ENCODE measurements at places on chromosomes 3 and 15. TPM values are rescaled to one million over a fixed set of nuclear protein-coding genes. Genes with fewer than 3 reads are reported as not detected.
A peak's percentile ranks its signal among the peaks of the same experiment; 100 is the strongest.

MORC1 gene
- total RNA-seq: not detected

AP4E1 gene
- 13.2 TPM for total RNA-seq

CHDH gene
- 0.46 TPM for total RNA-seq

FBXO45 gene
- total RNA-seq: 9.9 TPM

ABHD14A gene
- 10.2 TPM for total RNA-seq

ADPRH gene
- total RNA-seq: 5.3 TPM

HHATL gene
- total RNA-seq: not detected

C3orf22 gene
- not detected for total RNA-seq

DNA sequence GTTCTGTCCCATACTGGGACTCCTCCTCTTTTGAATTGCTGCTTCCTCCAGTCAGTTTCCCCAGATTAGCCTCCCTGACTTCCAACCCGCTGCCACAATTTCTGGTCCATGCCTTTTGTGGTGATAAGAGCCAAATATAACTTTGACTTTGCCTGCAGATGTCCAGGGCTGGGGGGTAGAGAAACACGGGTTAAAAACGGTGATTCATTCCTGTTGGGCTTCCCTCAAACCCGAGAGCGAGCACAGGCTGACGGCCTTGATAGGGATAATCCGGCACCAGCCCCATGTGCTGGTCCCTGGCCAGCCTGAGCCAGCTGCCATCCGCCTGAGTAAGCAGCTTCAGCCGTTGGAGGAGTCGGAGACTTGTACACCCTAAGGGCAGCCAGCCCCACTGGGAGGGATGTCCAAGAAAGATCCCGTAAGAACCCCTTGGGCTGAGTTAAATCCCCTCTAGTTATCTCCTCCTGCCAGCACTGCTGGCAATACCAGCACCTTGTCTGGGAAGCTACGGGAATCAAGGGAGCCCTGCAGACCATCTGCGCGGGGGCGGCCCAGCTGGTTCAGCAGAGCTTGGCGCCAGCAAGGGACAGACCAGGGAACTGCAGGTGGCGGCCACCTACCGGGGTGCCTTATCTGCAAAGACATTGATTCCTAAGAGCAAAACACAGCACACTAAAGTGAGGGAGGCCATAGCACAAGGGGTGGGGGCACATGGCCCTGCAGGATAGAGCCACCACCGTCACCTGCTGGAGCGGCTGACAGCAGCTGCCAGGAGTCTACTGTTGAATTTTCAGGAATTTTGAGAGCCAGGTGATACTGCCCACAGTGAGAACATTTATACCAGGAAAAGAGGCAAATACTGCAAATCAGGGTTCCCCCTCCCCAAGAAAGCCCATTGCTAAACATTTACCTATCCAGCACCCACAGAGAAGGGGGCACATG lies 18.1 kb downstream of the CSPG4 start:
- H3K4me1 ChIP-seq: peaks cover 72% of the 10 kb centered on the region
- no peak for DNase-seq
- H3K27ac ChIP-seq: peak overlapping the region; percentile 97
- no peaks in the 10 kb centered on the region for H3K27me3 ChIP-seq
- peaks cover 12% of the 10 kb centered on the region for H3K36me3 ChIP-seq

DNA sequence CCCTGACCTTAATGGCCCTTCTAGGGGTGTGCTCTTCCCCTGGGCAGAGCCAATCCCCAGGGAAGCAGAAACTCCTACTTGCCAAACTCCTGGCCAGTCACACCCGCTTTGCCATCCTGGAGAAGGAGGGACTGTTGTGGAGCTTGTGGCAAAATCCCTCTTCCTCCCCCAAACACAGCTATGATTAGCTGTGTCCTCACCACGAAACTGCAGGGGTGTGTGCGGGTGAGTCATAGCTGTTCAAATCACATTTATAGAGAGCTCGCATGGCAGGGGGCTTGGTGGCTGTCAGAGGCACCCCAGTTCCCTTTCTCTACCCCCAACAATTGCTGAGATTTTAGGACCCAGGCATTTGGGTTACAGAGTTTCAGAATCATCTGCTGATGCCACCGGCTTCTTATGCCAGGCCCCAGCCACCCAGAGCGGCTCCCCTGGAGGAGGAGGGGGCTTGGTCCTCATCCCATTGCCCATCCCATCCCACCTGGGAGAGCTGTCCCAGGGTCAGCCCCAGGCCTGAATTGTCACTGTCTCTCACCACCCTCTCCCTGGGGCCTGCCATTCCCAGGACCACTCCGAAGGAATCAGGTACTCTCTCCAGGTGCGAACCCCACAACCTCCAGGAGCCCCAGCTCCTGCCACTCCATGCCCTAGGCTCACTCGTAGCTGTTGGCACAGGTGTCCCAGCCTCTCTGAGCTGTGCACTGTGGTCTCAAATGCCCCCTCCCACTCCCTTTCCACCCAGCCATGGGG lies 28.8 kb upstream of the MAGEF1 start:
- no peak for DNase-seq
- H3K4me1 ChIP-seq: peaks cover 26% of the 10 kb centered on the region
- H3K36me3 ChIP-seq: no peaks in the 10 kb centered on the region
- no peak overlapping the region for H3K27ac ChIP-seq

- H3K27me3 ChIP-seq: peaks cover 12% of the 10 kb centered on the region
- no peaks in the 10 kb centered on the region for H3K36me3 ChIP-seq
- H3K4me3 ChIP-seq: no peak overlapping the region
- no peak overlapping the region for H3K27ac ChIP-seq
Measured at GRCh38 chr3:138438896-138439295, 4.5 kb downstream of the ESYT3 start.

GRCh38 chr3:116000311-116000710 lies 377.0 kb downstream of the GAP43 start:
- no peaks in the 10 kb centered on the region for H3K27me3 ChIP-seq
- H3K36me3 ChIP-seq: no peaks in the 10 kb centered on the region
- no peak overlapping the region for H3K4me3 ChIP-seq
- peak overlapping the region; percentile 88 for H3K27ac ChIP-seq
- DNase-seq: no peak
- H3K4me1 ChIP-seq: peaks cover 49% of the 10 kb centered on the region

- DNase-seq: no peak
- H3K27ac ChIP-seq: no peak overlapping the region
- H3K27me3 ChIP-seq: no peaks in the 10 kb centered on the region
- no peak overlapping the region for H3K4me3 ChIP-seq
- H3K36me3 ChIP-seq: no peaks in the 10 kb centered on the region
- peaks cover 8% of the 10 kb centered on the region for H3K4me1 ChIP-seq
Measured at GRCh38 chr3:31268868-31269267, 263.9 kb upstream of the STT3B start.

- peak overlapping the region; percentile 72 for H3K27ac ChIP-seq
- no peaks in the 10 kb centered on the region for H3K36me3 ChIP-seq
- peaks cover 34% of the 10 kb centered on the region for H3K4me1 ChIP-seq
- no peak overlapping the region for H3K4me3 ChIP-seq
Measured at GRCh38 chr3:174495928-174496327, 363.2 kb upstream of the NAALADL2 start.

GRCh38 chr15:27278761-27279160 lies 307.8 kb downstream of the GABRG3 start:
- H3K36me3 ChIP-seq: no peaks in the 10 kb centered on the region
- H3K4me1 ChIP-seq: no peaks in the 10 kb centered on the region
- no peak for DNase-seq

GRCh38 chr3:99962703-99963102 lies 145.0 kb downstream of the CMSS1 start:
- no peaks in the 10 kb centered on the region for H3K27me3 ChIP-seq
- peak overlapping the region; percentile 65 for H3K27ac ChIP-seq
- DNase-seq: no peak
- H3K36me3 ChIP-seq: no peaks in the 10 kb centered on the region
- H3K4me3 ChIP-seq: no peak overlapping the region

DNA sequence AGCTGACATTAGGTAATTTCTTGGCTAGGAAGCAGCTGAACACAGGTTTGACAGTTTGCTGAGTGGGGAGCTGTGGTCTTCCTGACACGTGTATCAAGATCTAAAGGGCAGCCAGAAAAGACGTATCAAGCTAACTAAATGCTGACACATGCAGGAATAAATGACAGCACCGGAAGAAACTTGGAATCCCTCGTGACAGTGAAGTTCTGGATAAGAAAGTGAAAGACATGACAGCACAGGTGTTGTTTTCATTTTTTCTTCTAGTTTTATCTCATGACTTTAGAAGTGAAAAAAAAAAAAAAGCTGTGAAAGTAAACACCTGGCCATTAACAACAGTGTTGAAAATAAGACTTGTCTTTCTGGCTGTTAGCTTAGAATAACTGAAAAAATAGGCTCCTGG lies 48.7 kb downstream of the FGF7 start:
- H3K36me3 ChIP-seq: peaks cover 3% of the 10 kb centered on the region
- peaks cover 2% of the 10 kb centered on the region for H3K4me1 ChIP-seq
- H3K27ac ChIP-seq: no peak overlapping the region
- H3K27me3 ChIP-seq: peaks cover 14% of the 10 kb centered on the region
- DNase-seq: no peak

DNA sequence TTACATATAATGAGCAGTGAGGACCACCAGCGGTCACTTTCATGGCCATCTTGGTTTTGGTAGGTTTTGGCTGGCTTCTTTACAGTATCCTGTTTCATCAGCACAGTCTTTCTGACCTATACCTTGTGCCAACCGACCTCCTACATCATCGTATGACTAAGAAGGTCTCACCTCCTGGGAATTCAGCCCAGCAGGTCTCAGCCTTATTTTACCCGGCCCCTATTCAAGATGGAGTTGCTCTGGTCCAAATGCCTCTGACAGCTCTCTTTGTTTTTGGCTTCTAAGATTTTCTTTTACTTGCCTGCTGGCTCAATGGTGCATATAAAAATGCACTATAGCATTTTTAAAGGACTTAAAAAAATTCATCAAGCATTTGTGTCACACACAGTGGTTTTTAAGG lies 3.2 kb upstream of the MME start:
- no peak overlapping the region for H3K4me3 ChIP-seq
- H3K27me3 ChIP-seq: peaks cover 28% of the 10 kb centered on the region
- H3K4me1 ChIP-seq: peaks cover 22% of the 10 kb centered on the region
- DNase-seq: no peak
- H3K36me3 ChIP-seq: no peaks in the 10 kb centered on the region

GRCh38 chr3:168512802-168513201 lies 417.1 kb upstream of the GOLIM4 start:
- no peak overlapping the region for H3K4me3 ChIP-seq
- H3K4me1 ChIP-seq: peaks cover 6% of the 10 kb centered on the region
- H3K27me3 ChIP-seq: no peaks in the 10 kb centered on the region

DNA sequence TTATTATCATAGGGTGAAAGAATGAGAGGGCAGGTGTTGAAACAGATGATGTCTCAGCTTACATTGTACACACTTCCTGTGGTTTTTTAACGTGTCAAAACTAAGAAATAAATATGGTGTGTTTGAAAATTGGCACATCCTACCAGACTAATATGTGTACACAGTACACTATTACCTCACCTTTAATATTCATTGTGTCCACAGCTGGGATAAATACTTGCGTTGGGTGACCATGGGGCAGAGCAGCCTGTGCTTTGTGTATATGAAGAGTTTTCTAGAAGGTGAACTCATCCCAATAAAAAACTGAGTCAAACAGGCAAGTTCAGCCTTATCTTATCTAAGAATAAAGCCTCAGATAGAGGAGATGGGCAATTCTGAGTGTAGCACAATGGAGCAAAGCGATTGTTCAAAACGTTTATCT lies 17.3 kb downstream of the SUCNR1 start:
- peaks cover 4% of the 10 kb centered on the region for H3K4me1 ChIP-seq
- H3K36me3 ChIP-seq: no peaks in the 10 kb centered on the region
- H3K27ac ChIP-seq: no peak overlapping the region
- H3K4me3 ChIP-seq: no peak overlapping the region

GRCh38 chr3:41044523-41044922 lies 154.8 kb upstream of the CTNNB1 start:
- H3K27ac ChIP-seq: no peak overlapping the region
- DNase-seq: no peak

DNA sequence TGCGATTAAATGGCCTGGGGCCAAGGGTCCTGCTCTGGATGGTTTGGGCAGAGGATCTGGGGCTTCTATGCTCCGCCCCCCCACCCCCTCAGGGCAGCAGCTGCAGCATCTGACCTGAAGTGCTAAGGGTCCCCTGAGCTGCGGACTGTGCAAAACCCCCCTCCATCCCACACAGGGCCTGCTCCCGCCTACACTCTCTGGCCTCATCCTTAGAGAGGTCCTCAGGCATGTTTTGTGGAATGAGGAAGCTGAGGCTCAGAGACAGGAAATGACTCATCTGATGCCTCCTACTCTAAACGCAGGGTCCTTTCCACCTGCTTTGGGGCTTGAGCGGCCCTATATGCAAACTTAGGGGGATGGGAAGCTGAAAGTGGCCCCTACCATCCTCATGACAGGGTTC lies 59.5 kb upstream of the CTSH start:
- H3K27ac ChIP-seq: peak overlapping the region; percentile 12
- peaks cover 24% of the 10 kb centered on the region for H3K4me1 ChIP-seq
- no peaks in the 10 kb centered on the region for H3K36me3 ChIP-seq
- H3K4me3 ChIP-seq: no peak overlapping the region
- no peak for DNase-seq
